ENCODE measurements at places on chromosomes 1 and 21.

DNA sequence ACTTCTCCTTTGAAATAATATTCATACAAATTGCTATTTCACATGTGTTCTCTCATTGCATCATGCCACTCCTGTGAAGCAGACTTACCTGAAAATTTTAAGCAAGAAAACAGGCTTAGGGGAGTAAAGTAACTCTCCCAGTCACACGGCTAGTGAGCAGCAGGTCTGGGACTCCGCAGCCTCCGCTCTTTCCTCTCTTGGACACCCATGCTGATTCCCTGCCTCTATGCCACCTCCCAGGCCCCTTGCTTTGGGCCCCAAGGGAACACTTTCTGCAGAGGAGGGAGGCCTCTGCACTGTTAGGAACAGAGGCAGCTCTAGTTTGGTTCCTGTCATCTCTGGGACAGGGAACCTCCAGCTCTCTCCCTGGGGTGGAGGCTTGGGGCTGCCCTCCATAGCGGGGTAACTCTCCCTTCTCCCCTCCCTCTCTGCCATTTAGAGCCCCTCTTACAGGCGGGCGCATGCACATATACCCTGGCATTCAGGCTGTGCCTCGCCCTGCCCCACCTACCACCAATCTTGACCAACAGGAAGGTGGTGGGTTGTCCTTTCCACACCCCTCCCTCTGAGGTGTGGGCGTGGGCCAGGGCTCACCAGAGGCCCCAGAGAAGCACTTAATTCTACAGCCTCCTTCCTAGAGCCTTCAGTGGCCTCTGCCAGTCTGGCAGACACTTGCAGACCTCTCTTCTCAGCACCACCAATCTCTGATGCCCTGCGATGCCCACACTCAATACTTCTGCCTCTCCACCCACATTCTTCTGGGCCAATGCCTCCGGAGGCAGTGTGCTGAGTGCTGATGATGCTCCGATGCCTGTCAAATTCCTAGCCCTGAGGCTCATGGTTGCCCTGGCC is at the start of gene RXFP4:
TSS of gene RXFP4 (plus strand) at position 646 of the 852 bp plus-strand sequence. CDS start at position 718, 72 bp downstream.
- DNase-seq: peak; percentile 43

GRCh38 chr1:151133018-151133806 is 13.2 kb downstream of the SEMA6C start:
- DNase-seq: no peak

GRCh38 chr21:45019887-45020537 is 54.4 kb upstream of the ADARB1 start:
- no peak for DNase-seq

GRCh38 chr1:81029266-81029665 is 771.5 kb upstream of the ADGRL2 start:
- no peak for DNase-seq

DNA sequence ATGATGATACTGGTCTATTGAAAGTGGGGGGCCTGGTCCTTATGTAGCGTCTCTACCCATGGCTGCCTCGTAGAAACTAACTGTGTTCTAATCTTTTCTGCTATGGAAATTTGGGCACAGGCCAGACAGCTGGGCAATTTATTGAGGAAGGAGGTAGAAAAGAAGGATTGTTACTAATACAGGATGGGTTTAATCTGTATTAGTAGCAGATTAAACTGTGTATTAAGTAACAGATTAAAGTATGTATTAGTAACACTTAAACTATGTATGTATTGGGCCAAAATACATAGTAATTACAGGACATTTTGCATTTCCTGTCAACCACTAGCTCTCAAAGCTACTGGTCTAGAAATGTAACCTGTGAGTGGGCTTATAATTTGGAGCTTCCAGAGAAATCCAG is 142.0 kb downstream of the MAST2 start:
- DNase-seq: peak; percentile 58

DNA sequence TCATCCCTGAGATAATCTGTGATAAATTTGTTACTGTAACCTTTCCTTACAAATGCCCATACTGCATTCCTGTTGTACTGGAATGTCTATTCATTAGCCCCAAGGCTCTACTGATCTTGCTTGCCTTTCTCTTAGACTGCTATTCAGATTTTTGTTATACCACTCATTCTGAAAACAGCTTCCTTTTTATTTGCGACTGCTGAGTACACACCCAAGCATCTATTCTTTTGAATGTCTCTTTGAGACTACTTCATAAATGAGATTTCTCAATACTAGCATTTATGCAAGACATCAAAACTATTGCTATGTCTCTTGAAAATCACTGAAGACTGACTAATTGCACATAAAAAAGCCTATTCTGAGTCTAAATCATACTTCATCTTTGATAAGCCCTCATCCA is 38.6 kb downstream of the DENND1B start:
- DNase-seq: peak; percentile 84

DNA sequence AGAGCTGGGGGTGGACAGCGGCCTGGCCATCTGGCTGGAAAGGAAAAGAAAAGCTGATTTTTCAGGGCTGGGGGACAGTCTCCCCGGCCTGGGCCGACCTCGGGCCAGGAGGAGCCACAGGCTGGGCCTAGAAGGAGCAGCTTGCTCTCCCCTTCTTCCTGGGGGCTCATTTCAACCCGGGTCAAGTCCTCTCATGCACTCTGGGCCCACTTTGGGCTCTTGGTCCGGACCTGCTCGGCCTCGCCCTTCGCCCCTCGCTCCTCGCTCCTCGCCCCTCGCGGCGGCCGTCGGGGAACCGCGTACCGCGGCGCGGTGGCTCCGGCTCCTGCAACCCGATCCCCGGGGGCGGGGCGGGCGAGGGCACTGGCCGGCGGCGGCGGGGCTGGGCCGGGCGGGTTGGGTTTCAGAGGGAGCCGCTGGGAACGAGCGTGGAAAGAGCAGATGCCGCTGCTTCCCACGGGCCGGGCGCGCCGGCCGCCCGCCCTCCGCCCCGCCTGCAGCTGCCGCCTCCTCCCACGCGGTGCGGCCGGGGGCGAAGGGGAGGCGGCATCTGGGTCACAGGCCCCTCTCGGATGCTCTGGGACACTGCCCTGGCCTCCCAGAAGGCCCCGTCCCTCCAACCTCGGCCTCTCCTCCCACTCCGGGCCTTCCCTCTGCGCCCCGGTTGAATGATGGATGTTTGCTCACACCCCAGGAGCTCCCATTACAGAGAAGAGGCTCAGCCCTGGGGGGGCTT is 6.6 kb downstream of the HEYL start:
- peak; percentile 61 for DNase-seq

- no peak for DNase-seq
Observed at GRCh38 chr1:77940921-77941570, 37.8 kb downstream of the FUBP1 start.

GRCh38 chr1:17065666-17066065 is 11.8 kb upstream of the SDHB start:
- DNase-seq: no peak

- no peak for DNase-seq
Observed at GRCh38 chr1:166176416-166176815, 9.6 kb upstream of the FAM78B start.

DNA sequence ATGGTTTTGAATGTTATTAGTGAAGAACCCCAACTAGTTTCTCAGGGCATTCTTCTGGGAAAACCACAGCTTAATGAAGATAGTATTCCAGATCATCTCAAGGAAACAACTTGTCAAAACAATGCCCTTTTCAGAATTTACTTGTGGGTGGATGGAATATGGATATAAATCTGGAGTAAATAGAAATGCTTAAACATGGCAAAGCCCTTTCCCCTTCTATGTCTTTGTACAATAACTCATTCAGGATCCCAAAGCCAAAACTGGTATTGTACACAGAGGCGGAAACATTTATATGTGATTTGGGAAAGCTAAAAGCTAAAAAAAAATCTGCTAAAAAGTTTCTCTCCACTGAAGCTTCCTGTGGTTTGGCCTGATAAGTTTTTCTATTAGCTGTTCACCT is 55.5 kb upstream of the RGS5 start:
- DNase-seq: no peak

DNA sequence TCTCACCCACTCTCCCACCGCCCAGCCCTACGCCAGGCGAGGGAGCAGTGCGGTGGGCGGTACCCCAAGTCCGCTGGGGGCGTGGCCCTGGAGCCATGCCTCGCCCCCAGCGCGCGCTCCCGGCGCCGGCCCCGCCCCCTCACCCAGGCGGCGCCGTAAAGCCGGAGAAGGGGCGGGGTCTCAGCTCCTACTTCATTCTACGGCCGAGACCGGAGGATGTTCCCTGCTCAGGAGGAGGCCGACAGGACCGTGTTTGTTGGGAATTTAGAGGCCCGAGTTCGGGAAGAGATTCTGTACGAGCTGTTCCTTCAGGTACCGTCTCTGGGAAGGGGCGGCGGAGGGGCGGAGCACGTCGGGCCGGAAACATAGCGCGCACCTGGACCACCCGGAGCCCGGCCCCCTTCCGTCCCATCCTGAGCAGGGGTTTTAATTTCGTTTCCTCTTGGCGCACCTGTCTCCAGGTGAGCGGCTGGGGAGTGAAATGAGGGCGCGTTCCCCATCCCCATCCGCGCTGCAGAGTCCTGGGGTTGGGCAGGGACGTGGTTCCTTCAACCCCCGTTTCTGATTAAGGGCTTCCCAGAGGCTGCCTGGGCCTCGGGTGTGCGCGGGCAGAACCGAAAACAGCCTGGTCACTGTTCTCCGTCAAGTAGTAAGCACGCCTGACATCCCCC is at the start of gene RBM11:
TSS of gene RBM11 (plus strand) at position 187 of the 671 bp plus-strand sequence. CDS start at position 217, 30 bp downstream.
- peak; percentile 42 for DNase-seq

DNA sequence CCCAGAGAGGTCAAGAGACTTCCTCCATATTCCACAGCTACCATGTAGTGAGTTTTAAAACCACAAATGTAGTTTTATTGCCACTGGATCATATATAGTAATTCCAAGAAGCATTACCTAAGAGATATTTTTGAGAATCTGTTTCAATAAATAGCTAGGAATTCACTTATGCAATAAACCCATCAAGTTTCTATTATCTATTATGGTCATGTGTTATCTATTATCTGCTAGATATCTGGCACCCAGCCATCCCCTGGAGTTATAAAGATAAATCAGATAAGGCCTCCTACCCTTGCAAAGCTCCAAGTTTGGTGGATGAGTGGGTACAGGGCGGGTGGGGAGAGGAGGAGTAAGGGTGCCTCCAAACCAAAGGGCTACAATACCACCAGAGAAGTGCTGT is 10.3 kb upstream of the VWA5B1 start:
- peak; percentile 78 for DNase-seq

DNA sequence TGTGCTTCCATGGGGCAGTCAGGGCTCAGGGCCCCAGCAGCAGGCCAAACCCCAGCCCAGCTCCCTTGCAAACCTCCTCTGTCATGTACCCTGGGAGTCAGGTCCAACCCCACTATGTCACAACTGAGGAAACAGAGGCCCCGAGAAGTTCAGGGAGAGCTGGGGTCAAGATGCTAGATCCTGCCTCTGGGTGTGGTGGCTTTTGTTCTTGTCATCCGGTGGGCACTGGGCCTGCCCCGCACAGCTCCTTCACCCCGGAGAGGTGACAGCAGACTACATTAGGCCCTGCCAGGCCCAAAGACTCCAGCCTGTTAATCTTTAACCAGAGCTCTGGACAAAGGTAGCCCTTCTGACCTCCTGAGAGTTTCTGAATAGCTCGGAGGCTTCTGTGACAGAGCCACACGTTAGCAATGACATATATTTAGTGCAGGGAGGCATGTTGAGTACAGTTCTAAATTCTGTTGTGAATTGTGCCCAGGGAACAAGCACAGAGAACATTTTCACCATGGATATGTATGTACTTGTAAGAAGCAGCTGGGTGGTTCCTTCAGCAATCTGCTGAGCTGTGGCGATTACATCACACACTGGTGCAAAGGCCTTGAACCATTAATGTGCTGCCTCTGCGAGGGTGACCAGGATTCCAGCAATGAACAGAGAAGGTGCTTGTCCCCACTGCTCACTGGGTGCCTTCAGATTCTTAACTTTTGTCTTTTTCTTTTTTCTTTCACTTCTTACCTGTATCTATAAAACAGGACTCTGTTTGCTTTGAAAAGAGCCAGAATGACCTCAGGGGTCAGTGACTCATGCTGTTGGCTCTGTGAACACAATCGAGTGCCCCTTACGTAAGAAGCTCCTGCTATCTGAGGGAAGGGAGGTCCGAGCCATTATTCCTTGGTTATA is 102.8 kb downstream of the RHOU start:
- DNase-seq: peak; percentile 88

- no peak for DNase-seq
Observed at GRCh38 chr1:213135572-213135971, 84.5 kb downstream of the RPS6KC1 start.

DNA sequence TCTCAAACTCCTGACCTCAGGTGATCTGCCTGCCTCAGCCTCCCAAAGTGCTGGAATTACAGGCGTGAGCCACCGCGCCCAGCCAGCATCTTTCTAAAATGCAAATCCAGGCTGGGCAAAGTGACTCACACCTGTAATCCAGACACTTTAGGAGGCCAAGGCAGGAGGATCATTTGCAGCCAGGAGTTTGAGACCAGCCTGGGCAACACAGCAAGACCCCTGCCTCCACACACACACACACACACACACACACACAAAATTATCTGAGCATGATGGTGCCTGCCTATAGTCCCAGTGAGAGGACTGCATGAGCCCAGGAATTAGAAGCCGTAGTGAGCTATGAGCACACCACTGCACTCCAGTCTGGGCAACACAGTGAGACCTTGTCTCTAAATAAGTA is 16.8 kb upstream of the PABPC4 start:
- DNase-seq: no peak

DNA sequence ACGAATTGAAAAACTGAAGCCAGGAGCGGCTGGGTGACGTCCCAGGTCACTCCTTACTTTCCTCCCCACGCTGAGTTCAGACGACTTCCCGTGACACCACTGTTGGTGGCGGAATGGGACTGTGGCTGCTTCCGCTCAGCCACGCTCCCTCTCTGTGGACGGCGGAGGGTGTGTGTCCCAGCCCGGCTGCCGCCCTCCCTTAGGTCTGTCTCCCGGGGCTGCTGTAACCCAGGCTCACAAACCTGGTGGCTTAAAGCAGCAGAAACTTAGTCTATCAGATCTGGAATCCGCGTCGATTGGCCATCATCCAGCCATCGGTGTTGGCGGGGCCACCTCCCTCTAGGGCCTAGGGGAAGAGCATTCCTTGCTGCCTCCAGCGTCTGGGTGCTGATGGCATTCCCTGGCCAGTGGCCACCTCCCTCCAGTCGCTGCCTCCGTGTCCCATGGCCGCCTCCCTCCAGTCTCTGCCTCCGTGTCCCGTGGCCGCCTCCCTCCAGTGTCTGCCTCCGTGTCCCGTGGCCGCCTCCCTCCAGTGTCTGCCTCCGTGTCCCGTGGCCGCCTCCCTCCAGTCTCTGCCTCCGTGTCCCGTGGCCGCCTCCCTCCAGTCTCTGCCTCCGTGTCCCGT is 17.5 kb downstream of the TRPM2 start:
- no peak for DNase-seq

- DNase-seq: peak; percentile 0
Observed at GRCh38 chr1:166695115-166695514, 144.2 kb upstream of the POGK start.

DNA sequence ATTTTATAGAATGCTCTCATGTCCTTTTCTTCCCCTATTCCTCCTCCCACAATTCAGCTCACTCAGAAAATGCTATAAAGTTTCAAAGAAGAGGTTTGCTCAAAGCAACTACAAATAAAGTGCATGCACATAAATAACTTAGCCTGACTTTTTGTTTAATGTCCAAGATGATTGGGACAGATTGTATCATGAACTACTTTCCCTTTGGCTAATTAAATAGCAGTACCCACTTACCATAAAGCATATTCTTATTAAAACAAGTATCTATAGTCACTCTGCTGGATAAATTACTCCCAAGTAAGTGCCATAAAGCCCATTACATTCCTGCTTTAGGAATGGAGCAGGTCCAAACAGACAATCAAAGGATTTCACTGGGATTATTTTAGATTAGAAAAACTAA is 576.0 kb downstream of the LMO4 start:
- DNase-seq: no peak
